ENCODE measurements at places on chromosomes 13 and 19. TPM values are rescaled to one million over a fixed set of nuclear protein-coding genes. Genes with fewer than 3 reads are reported as not detected.

PAN3 gene
- 8.8 TPM for total RNA-seq

LILRB1 gene
- not detected for total RNA-seq

MEDAG gene
- total RNA-seq: 171 TPM

NCR1 gene
- total RNA-seq: not detected

SIGLEC5 gene
- total RNA-seq: not detected

LGALS14 gene
- total RNA-seq: 0.08 TPM

SOX1 gene
- total RNA-seq: not detected

PEAK3 gene
- not detected for total RNA-seq

KANK2 gene
- total RNA-seq: 948 TPM

TEAD2 gene
- total RNA-seq: 31.6 TPM

ZSCAN18 gene
- 12.3 TPM for total RNA-seq

GJA3 gene
- total RNA-seq: 0.23 TPM

FFAR3 gene
- not detected for total RNA-seq

PRSS57 gene
- not detected for total RNA-seq

KLK15 gene
- not detected for total RNA-seq

Data from smooth muscle cell of the coronary artery (primary cell).